ENCODE measurements at places on chromosomes 12 and 14.

DNA sequence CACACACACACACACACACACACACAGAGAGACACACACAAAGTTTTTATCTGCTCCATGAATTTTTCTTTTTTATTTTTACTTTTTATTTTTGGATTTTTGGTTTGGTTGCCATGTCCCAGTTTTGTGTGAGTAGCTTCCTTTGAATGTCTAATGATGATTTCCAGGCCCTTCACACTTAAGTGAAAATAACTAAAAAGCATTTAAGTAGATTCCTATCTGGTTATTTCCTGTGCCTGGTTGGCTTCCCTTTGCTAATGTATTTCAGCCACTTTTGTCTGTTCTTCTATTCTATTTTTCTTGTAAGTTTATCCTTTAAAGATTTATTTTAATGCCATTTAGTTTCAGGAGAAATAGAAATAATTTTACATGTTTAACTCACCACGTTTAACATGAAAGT is 755.4 kb downstream of the SLC6A15 start:
- DNase-seq, result no peak

GRCh38 chr12:542395-543113 is 82.8 kb downstream of the B4GALNT3 start:
- no peak for DNase-seq

DNA sequence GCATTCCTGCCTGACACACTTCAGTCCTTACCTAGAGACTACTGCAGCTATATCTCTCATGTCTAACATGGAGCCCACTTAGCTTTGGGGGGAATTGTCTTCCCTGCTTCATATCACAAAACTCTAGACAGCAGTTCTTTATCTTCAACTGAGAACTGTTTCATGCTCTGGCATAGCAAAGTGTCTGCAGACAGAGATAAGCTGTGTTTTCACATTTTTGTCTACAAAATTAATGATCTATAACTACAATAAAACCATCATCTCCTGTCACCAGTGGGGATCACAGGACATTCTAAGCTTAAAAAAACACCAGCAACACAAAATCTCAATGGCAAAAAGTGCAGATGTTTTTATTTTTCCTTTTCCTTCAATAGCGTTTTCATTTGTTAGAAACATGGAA is 137.1 kb upstream of the VRK1 start:
- DNase-seq, result no peak

- no peak for DNase-seq
Observed at GRCh38 chr14:61258985-61259384, 22.2 kb downstream of the TMEM30B start.

GRCh38 chr12:12792421-12792820 is 7.0 kb downstream of the APOLD1 start:
- DNase-seq, result no peak

GRCh38 chr12:117363056-117363662 is 1.7 kb upstream of the NOS1 start:
- DNase-seq, result no peak

- peak; percentile 66 for DNase-seq
Observed at GRCh38 chr12:96445691-96446583, 43.4 kb upstream of the CFAP54 start.

DNA sequence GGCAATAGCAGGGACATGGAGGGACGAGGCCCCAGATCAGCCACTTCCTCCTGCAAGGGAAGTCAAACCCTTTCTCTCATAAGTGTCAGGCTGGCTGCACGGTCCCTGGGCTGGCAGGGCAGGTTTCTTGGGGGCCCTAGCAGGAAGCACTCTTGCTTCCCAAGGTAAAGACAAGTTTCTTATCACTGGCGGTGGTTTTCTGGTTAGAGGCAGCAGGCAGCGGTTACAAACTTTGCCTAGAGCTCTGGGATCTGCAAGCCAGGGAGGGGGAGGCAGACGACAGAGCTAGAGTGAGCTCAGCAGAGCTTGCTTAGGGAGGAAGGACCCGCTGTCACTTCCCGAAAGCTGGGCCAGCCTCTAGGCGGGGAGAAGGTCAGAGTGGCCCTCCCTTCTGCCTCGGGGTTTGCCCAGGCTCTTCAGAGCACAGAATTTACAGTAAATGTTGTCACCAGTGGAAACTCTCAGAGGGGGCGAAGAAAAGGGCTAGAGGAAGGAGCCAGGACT is 20.4 kb downstream of the BATF start:
- DNase-seq, result no peak

DNA sequence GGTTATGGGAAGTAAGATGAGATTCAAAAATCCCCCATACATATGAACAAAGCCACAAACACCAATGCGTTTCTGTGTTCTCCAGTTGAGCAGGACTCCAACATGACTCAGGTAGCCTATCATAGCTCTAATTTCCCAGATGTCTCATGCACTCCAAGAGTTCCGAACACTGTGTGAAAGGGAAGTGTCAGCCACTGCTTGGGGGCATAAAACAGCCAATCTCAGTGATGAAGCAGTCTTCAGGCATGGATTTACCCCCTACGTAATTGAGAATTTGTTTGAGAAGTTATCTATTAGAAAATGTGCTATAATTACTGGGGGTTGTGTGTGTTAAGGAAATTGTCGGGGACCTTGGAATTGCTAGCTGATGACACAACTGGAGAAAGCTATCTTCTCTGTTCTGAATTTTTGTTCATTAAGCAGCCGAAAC is 153.9 kb upstream of the AVPR1A start:
- no peak for DNase-seq

- no peak for DNase-seq
Observed at GRCh38 chr12:62525271-62525670, 58.6 kb downstream of the MON2 start.

- no peak for DNase-seq
Observed at GRCh38 chr12:42564556-42564955, 25.0 kb downstream of the PRICKLE1 start.

- DNase-seq, result no peak
Observed at GRCh38 chr12:42862055-42862454, 272.5 kb upstream of the PRICKLE1 start.

- no peak for DNase-seq
Observed at GRCh38 chr14:89952576-89952975, 2.0 kb downstream of the EFCAB11 start.

DNA sequence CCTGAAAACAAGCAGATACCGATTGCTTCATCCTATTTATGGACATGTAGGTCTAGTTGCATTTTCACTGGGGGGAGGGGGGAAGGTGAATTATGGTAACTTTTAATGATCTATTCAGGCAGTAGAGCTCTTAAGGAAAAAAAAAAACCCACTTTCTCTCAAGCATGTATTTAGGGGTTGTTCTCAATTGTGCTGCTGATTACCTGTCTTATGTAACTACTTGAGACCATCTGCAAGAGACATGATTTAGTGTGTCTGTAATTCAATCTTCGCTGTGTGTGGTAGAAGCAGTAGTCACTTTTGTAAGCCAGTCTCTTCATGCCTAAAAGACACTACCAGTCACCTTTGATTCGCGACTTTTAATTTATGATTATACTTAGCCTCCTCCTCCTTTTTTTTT is 8.9 kb downstream of the CALM1 start:
- no peak for DNase-seq

DNA sequence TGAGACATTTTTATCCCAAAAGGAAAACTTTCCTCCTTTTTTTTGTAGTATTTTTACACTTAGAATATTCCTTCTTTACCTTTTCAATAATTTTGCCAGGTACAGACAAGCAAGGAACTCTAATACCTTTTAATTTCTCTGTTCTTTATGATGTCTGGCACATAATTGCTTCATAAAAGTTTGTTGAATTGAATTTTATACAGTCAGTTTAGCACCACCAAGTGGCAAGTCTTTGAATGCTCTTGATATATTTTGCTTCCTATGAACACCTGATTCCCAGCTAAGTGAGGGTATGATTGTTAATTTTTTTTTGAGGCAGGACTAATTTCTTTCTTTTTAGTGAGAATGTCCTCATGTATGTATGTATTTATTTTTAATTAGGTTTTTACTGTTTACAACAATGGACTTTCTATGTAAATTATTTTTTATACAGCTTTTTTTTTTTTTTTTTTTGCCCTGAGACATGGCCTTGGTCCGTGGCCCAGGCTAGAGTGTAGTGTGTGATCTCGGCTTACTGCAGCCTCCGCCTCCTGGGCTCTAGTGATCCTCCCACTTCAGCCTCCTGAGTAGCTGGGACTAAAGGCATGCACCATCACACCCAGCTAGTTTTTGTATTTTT is 6.9 kb downstream of the TBC1D15 start:
- peak; percentile 61 for DNase-seq

DNA sequence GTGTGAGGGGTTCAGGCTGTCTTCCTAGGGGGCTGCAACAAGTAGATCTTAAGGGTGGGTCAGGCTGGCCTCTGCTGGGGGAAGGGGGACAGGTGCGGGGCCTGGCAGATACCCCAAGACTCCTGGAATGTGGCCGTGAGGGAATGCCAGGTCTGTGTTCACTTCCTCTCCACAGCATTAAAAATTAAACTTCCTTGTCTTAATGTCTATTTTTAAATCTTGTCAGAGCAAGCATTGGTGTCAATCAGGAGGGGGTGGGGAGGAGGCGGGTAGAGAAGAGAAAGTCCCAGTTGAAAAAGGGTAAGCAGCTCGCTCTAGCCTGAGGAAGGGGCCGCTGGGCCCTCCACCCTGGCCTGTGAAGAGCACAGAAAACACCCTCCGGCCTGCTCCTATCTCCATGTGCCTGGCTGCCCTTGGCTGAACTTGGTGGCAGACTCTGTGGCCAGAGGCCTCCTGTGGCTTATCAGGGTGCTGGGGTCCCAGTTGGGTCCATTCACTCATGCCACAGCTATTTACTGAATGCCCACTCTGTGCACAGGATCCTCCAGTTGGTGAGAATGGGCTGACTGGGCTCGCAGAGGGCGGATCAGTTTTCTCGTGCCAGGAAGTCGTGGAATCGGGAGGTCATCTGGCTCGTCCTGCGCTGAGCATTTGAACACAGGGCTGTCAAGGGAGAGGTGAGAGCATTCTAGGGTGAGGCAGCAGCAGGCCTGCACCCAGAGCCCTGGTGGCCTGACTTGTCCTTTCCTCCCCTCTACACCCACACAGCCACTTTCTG is 128.8 kb downstream of the TSPAN9 start:
- peak; percentile 26 for DNase-seq

DNA sequence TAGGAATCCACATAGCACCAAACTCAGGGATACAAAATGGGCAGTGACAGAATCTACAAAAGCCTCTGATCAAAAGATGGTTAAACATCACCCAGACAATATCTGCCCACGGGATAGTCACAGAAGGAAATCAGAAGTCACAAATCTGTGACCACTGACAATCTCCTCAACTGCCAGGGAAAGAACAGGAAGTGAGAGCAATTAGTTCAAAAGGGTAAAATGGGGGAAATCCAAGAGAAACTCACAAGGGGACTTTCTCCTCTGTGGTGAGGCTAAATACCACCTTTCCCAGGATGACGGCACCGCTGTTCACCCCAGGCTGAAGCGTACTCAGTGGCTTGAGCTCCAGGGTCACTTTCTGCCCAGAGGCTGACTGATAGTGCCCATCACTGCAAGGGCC is 10.7 kb downstream of the TTC5 start:
- no peak for DNase-seq

- DNase-seq, result no peak
Observed at GRCh38 chr12:94074216-94074979, 74.0 kb upstream of the PLXNC1 start.

DNA sequence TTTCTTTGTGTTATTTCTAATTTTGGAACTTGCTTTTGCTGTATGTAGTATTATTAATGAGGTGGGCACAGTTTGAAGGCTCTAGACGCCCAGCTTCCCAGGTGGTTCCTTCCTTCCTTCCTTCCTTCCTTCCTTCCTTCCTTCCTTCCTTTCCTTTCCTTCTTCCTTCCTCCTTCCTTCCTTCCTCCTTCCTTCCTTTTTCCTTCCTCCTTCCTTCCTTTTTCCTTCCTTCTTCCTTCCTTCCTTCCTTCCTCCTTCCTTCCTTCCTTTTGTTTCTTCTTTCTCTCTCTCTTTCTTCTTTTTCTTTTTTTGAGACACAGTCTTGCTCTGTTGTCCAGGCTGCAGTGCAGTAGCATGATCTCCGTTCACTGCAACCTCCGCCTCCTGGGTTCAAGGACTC is 906.7 kb downstream of the AACS start:
- DNase-seq, result no peak

GRCh38 chr12:120327593-120327992 is at the start of gene PLA2G1B:
Gene PLA2G1B, minus strand, starts transcription at chr12:120327779. Its CDS starts 26 bp downstream, at chr12:120327753.
- DNase-seq, result no peak

DNA sequence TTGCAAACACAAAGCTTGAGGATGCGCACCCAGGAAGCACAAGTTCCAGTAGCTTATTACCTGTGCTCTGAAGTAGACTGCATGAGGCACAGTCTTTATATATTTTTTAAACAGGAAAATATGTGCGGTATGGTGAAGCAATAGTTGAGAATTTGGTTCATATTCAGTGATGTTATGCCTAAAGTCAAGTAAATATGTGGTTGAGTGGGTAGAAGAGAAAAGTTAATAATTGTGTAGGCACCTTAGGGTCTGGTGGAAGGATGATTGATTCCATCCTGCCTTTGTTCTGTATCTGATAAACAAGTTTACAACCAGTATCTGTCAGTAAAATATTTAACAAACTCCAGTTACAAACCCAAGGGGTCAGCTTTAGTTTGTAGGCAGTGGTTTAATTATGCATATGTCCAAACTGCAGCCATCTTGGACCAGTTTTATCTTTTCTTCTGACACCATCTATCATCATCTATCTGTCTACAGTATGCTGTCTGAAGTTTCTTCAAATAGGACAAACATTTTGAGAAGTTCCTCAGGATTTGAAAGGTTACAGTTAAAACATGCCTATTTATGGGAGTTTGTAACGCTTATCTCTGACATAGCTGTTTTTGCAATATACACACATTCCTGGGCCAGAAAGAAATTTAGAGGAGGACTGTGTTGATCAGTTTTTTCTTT is 10.8 kb downstream of the SINHCAF start:
- no peak for DNase-seq

DNA sequence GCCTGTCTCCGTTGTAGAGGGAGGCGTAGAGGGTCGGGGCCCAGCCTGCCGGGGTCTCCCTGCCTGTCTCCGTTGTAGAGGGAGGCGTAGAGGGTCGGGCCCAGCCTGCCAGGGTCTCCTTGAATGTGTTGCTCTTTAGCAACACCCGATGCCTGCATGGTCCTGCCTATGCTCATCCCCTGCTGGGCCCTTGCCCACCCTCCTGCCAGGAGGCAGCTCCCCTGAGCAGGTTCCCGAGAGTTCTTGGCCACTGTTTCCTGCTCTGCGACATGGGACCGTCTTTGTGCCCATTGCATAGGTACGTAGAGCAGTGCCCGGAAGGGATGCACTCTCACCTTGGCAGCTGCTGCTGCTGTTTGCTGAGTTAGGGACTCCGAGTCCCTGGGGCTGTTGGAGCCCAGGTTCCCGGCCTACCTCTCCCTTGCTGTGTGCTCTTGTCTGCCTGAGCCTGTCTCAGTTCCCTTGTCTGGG is 3.3 kb downstream of the KIF26A start:
- no peak for DNase-seq
